ENCODE measurements at places on chromosomes 7 and 10. TPM values are rescaled to one million over a fixed set of nuclear protein-coding genes. Genes with fewer than 3 reads are reported as not detected.
A peak's percentile ranks its signal among the peaks of the same experiment; 100 is the strongest.

- DNase-seq, result no peak
These were observed 36.7 kb downstream of the GOT1 start for GRCh38 chr10:99393683-99394082.

NKX1-2 gene
- 1.3 TPM for total RNA-seq

GRCh38 chr10:49114718-49115014, 656 bp downstream of the VSTM4 start:
- DNase-seq, result no peak

UBTD1 gene
- total RNA-seq, result 4.6 TPM

DNA sequence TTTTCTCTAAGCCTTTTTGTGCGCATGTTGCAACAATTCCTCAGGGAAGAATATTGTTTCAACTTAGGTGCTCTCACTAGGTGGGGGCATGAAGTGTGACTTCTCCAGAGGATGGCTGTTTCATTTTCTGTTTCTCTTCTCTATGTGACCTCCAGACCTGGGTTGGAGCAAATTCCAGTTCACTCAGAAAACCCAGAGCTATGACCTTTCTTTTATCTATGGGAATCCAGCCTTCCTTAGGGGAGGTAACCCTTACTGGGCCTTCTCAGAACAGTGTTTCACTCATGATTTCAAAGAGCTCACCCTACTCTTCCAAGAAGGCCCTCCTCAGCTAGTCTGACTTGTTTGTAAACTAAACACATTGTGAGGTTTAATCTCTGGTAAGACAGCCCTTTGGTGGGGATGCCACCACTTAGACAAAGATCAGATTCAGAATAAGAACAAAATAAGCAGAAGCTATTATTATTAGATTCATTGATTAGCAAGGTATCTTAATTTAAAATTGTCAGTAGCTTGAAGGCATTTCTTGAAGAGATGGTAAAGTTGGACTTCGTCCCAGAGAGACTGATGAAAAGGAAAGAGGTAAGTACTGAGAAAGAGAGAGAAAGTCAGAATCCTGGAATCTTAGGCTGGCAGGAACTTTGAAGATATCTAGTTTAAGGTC, 16.6 kb upstream of the TAS2R60 start:
- no peak for DNase-seq

TSPAN12 gene
- 21.9 TPM for total RNA-seq

DNA sequence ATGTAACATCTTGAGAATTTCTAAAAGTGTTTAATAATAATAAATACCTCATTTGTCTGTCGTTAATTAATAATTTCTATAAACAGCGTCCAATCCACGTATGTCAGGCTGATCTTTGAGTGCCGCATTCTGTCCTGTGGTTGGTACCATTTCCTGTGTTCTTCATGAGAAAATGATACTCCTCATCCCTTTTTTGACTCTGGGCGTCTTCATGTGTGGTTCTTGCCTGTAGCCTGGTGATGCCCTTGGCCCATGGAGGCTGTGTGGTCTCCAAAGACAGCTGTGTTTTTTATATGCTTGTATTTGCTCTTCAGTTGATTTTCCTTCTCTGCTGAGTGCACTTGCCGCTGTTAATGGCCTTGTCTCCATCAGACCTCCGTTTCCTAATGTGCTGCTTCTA, 31.5 kb downstream of the GLRX3 start:
- DNase-seq, result no peak

NXPH1 gene
- 60.7 TPM for total RNA-seq

- DNase-seq, result no peak
These were observed 276.2 kb downstream of the USP6NL start for GRCh38 chr10:11335167-11335652.

DNA sequence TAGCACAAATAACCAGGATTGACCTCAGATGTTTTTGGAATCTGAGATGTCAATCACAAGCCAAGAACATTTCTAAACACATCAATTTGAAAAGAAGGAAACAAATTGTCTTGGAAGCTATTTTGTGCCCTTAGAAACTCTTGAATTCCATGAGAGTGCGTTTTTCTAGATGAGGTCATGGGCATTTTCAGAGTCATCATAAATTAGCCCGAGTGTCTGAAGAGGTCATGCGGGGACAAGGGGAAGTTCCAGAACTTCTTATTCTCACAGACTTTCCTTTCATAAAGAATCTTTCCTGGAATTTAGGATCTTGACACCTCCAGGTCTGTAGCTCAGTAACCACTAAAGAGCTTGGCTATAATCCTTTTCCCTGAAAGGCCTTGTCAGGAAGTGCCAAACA, 28.2 kb downstream of the IL2RA start:
- no peak for DNase-seq

MYL10 gene
- total RNA-seq, result not detected

DNA sequence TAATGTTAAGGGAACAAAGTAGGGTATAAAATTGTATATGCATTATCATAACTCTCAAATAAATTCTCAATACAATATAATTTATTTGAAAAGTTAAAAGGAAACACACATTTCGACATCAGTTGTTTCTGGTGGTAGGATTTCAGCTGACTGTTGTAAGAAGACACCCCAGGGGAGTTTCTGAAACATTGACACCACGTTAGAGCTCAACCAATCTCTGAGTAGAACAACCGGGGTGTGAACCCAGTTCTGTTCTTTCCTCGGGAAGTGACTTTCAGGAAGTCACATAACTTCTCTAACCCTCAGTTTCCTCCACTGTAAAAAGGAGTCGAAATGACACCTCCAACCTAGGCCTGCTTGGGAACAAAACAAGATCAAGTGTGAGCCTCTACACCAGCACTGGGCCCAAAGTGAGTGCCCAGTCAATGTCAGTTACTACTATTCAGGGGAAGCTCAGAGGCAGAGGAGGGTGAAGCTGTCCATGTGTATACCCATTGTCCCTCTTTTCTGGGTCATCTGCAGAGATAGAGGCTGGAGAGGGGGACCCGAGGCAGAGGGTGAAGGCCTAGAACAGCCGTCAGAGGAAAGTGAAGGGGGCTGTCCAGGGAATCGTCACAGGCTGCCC, 67.1 kb downstream of the AOAH start:
- no peak for DNase-seq

DNA sequence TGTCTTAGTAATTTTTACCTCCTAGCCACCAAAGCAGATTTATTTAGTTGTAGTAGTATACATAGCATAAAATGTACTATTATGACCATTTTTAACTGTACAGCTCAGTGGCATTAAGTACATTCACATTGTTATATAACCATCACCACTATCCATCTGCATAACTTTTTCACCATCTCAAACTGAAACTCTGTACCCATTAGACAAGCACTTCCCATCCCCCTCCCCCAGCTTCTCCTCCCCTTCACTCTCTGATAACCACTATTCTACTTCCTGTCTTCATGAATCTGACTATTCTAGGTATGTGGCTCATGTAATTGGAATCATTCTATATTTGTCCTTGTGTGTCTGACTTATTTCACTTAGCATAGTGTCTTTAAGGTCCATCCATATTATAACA, 71.9 kb downstream of the MRPL32 start:
- DNase-seq, result no peak

CTNNA3 gene
- 57.1 TPM for total RNA-seq

DNA sequence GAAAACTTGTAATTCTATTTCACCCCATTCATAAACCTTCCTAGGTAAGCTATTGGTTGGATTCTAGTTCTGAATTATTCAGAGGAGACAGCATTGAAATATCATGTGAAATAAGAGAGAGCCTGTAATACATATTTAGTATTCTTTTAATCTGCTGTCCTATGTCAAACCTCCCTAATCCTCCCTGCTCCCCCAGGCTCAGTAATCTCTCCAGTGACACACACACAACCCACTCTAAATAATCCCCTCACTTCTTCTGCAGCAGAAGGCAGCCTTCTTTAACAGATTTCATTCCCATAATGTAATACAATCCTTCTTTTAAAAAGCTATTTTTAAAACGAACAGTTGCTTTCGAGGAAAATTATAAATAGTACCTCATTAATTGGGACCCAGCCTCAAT, 639.7 kb upstream of the AUTS2 start:
- no peak for DNase-seq

LIPJ gene
- 0.28 TPM for total RNA-seq

ALDH18A1 gene
- total RNA-seq, result 57.6 TPM

TRPV6 gene
- 0.66 TPM for total RNA-seq

HTRA1 gene
- 150 TPM for total RNA-seq

- no peak for DNase-seq
These were observed 53.8 kb downstream of the ST7 start for GRCh38 chr7:117006907-117007684.

DNA sequence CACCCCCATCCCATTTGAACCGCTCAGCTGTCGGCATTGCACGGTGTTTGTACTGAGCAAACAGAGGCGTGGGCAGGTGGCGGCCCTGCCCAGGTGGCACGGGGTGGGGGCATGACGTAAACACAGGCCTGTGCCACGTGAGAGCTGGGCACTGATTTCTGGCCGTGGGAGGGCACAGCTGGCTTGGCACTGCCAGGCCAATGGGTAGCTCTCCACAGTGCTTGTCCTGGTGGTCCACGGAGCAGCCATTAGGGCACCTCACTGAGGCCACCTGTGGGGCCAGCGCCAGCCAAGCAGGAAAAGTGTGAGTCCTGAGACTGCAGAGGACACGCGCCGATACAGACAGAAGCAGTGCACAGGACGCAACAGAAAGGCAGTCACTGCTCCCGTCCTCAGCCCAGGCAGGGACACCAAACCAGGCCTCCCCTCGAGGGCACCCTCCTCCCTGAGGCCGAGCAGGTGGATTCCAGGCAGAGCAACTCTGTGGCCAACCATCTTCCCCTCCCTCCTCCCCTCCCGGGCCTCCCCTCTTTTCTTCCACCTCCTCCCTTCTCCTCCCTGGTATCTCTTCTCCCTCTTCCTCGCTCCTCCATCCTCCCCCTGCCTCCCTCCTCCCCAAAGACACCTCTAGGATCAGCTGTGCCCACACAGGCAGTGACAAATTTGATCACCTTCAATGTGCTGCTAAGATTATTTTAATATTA, 258.7 kb downstream of the ELFN1 start:
- DNase-seq, result no peak

DNA sequence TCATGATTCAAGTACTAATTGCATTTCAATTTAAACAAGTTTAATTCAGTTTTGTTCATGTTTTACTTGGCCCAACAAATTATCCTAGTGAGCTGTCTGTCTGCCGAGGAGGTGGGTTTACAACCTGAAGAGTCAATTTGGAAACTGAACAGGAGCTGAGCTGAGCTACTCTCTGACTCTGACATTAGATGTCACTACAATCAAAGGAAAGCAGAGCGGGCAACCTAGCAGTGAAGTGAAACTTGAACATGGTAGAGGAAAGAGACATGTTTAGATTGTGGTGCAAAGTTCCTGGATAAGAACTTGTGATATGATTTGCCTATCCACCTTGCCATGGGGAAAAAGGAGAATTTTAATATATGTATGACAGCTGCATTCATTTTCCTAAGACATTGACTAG, 9.6 kb upstream of the AGR3 start:
- DNase-seq, result peak; percentile 26

SFTPA1 gene
- total RNA-seq, result not detected

DNA sequence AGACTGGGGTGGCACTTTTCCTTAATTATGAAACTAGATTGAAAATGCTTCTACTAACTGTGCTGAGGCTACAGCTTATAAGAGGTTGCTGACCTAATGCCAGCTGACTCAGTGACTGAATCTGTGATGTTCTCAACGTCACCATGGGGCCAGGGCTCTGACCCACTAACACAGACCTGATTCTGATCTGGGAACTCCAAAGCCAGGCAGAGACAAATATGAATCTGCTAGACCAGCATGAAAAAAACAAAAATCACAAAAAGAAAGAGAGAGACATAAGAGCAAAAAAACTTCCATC, 16.1 kb downstream of the USP6NL start:
- no peak for DNase-seq

DNA sequence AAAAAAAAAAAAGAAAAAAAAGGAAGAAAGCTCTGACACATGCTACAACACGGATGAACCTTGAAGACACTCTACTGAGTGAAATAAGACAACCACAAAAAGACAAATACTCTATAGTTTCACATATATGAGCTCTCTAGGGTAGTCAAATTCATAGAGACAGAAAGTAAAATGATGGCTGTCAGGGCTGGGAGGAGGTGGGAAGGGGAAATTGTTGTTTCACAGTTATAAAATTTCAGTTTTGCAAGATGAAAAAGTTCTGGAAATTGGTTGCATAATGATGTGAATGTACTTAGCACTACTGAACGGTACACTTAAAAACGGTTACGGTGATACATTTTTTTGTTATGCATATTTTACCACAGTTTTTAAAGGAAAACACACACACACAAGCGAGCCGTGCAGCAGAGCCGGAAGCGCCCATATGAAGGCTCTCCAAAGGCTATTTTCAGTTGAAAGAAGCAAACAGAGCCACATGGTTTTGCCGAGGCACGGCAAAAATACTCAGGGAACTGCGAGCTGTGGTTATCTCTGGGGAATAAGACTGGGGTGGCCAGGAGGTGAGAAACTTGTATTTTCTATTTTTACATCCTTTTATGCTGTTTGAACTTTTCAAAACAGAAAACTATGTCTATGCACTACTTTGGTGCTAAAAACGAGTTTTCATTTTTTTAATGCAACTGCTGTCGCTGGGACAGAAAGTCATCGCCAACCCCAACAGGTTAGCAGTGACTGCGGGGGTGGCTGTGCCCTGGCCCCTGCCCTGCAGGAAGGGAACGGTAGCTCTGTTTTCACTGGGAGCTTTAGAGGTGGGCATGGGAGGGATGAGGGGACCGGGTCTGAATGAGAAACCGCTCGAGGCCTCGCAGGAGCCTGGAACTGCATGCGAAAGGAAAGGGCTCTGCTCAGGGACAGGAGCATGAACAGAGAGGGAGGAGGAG, 132.9 kb downstream of the OAT start:
- peak; percentile 62 for DNase-seq

CHST3 gene
- total RNA-seq, result 28.4 TPM

COL17A1 gene
- total RNA-seq, result 0.61 TPM

MACC1 gene
- total RNA-seq, result 0.20 TPM

DNA sequence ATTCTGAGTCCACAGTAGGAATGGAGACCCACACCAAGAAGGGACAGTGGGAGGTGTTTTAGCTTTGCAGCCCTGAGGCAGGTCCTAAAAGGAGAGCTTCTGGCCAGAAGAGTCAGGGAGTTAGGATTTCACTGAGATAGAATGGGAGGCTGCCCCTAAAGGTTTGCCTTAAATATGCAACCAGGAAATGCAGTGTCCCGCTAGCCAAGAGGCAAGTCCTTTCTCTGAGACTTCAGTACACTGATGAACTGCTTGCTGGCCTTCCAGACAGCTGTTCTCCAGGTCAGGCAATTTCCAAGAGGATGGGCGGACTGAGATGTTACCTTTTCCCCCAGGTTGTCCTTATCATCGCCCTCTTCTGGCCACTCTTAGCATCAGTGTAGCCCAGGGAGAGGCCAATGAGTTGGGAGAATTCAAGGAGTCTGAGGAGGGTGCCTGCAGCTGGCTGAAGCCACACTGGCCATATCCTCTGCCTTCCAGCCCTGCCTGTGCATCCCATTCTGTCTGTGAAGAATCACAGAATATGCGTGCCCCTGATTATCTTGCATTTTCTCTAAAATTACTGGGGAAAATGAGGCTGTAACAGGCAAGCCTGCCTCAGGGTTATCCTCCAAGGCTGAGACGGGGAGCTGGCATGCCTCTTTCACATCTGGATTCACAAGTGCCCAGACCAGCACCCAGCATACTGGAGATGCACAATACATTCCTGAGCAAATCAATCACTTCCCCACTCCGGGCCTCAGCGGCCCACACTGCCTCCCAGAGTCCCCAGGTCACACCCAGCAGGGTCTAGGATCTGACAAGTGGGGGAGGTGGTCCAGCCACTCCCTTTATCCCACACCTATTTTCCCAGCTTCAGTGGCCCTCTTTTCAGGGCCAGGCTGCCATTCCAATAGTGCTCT, 2.4 kb downstream of the TLL2 start:
- no peak for DNase-seq

GRCh38 chr7:69761290-69761922, 163.1 kb downstream of the AUTS2 start:
- no peak for DNase-seq

SUN3 gene
- 0.40 TPM for total RNA-seq

All from spinal cord (tissue), 10 donors.